ENCODE measurements at places on chromosomes 4 and X. TPM values are rescaled to one million over a fixed set of nuclear protein-coding genes. Genes with fewer than 3 reads are reported as not detected.

Gene AFP
- total RNA-seq: not detected

Gene SHROOM4
- total RNA-seq: 3.3 TPM

Gene SHOX
- not detected for total RNA-seq

Gene ADH4
- total RNA-seq: not detected

Gene NMU
- total RNA-seq: not detected

- no peaks in the 10 kb centered on the region for H3K27me3 ChIP-seq
- H3K36me3 ChIP-seq: no peaks in the 10 kb centered on the region
- H3K4me3 ChIP-seq: no peak overlapping the region
- no peak for DNase-seq
Measured at GRCh38 chr4:112885897-112886296, 163.6 kb upstream of the ANK2 start.

- H3K27me3 ChIP-seq: no peaks in the 10 kb centered on the region
- no peak for DNase-seq
- H3K4me3 ChIP-seq: no peak overlapping the region
- H3K4me1 ChIP-seq: no peaks in the 10 kb centered on the region
- no peak overlapping the region for H3K27ac ChIP-seq
Measured at GRCh38 chr4:153295131-153295755, 49.2 kb upstream of the MND1 start.

DNA sequence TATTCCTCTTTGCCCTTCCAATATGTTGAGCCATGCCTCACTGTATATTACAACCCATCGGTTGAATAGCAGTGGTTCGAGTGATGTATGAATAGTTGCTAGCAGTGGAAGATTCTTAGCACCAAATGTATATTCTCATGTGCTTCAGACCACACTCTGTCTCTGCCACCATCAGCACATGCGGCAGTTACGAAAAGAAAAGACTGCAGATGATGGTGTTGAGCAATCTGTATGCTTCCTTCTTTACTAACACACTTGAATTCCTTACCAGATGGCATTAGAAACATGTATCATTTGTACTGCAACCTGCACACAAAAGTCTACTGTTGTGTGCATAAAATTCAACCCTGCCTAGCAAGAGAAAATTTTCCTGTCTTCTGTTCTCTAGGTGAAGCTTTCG is 214.6 kb downstream of the ENOX2 start:
- H3K4me3 ChIP-seq: no peak overlapping the region
- no peaks in the 10 kb centered on the region for H3K4me1 ChIP-seq
- H3K27me3 ChIP-seq: no peaks in the 10 kb centered on the region

DNA sequence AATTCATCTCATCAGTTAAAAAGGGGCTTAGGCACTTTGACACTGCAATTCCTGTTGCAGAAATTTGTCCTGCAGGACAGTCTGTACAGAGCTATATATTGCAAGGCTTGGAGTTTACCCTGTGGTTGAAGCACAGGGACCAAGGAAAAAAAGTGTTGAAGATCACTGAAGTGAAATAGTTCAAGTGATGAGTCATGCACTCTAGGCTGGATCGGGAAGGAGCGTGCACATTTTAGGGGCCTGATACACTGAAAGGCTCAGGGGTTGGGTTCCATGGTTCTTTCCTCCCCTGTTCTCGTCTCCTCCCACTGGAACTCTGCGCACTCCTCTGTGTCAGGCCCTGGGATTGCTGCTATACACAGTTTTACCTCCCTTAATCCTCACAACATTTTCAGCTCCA is 104.9 kb upstream of the ARMCX2 start:
- H3K27me3 ChIP-seq: no peaks in the 10 kb centered on the region
- no peaks in the 10 kb centered on the region for H3K4me1 ChIP-seq
- no peak overlapping the region for H3K27ac ChIP-seq
- no peak overlapping the region for H3K4me3 ChIP-seq

DNA sequence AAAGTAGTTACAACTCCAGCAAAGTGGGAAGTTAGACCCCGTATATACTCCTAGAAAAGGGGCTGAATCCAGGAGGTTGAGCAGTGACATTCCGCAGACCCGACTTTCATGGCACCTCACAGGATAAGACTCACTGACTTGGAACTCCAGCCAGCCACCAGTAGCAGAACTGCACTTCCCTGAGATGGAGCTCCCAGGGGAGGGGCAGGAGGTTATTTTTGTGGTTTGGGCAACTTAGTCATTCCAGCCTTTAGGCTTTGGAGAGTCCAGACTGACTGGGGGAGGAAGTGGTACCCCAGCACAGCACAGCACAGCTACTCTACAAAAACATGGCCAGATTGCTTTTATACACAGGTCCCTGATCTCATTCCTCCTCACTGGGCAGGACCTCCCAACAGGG is 319.1 kb downstream of the PCDH19 start:
- no peaks in the 10 kb centered on the region for H3K4me1 ChIP-seq
- no peak for DNase-seq
- H3K27me3 ChIP-seq: no peaks in the 10 kb centered on the region
- no peak overlapping the region for H3K4me3 ChIP-seq
- no peaks in the 10 kb centered on the region for H3K36me3 ChIP-seq

DNA sequence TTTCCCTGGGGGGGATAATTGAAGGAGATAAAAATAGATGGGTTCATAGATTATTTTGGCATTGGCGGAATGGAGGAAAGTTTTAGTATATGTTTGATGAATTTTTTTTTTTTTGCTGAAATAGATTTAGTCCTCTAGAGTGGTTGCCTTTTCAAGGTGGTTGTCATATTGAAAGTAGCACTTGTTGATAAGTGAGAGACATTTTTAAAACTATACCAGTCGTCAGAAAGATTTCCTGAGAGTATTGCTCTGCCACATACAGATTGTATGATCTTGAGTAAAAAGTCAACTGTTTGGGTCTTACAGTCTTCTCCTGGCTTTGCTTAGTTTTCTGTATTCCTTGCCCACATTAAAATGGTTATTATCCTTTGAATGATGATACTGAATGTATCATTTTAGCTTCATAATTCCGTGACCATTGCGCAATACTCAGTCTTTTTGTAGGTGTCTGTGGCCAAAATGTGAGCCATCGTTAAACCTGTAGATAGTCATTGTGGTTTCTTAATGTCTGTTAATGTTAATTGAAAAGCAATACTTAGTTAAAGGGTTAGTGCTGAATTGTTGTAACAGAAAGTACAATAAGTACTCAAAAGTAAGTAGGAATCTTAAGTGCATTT is 7.1 kb downstream of the SMARCAD1 start:
- H3K36me3 ChIP-seq: no peaks in the 10 kb centered on the region
- no peaks in the 10 kb centered on the region for H3K27me3 ChIP-seq
- H3K4me1 ChIP-seq: no peaks in the 10 kb centered on the region
- H3K4me3 ChIP-seq: no peak overlapping the region
- DNase-seq: no peak
- no peak overlapping the region for H3K27ac ChIP-seq

- DNase-seq: no peak
- no peaks in the 10 kb centered on the region for H3K36me3 ChIP-seq
- H3K4me1 ChIP-seq: no peaks in the 10 kb centered on the region
- no peak overlapping the region for H3K27ac ChIP-seq
- no peaks in the 10 kb centered on the region for H3K27me3 ChIP-seq
Measured at GRCh38 chr4:3406021-3406420, 35.7 kb upstream of the HGFAC start.

DNA sequence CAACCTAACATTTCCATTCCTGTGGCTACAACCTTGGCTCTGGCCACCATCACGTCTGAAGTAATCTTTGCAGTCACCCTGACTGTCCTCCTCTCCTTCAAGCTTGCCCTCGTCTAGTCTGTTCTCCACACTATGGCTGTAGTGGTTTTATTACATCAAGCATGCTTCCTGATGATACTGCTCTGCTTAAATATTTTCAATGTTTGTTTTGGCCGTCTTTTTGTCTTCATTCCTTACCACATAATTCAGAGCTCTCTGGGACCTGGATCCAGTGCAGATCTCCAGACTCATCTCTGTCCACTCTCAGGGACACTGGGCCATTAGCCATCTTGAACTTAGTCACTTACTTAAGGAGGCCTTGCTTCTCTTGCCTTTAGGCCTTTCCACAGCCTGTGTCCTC is 27.7 kb upstream of the FREM3 start:
- H3K4me1 ChIP-seq: no peaks in the 10 kb centered on the region
- no peaks in the 10 kb centered on the region for H3K36me3 ChIP-seq

GRCh38 chr4:47913330-47913729 is 1.1 kb downstream of the NFXL1 start:
- no peak overlapping the region for H3K27ac ChIP-seq
- no peaks in the 10 kb centered on the region for H3K27me3 ChIP-seq
- H3K36me3 ChIP-seq: no peaks in the 10 kb centered on the region

DNA sequence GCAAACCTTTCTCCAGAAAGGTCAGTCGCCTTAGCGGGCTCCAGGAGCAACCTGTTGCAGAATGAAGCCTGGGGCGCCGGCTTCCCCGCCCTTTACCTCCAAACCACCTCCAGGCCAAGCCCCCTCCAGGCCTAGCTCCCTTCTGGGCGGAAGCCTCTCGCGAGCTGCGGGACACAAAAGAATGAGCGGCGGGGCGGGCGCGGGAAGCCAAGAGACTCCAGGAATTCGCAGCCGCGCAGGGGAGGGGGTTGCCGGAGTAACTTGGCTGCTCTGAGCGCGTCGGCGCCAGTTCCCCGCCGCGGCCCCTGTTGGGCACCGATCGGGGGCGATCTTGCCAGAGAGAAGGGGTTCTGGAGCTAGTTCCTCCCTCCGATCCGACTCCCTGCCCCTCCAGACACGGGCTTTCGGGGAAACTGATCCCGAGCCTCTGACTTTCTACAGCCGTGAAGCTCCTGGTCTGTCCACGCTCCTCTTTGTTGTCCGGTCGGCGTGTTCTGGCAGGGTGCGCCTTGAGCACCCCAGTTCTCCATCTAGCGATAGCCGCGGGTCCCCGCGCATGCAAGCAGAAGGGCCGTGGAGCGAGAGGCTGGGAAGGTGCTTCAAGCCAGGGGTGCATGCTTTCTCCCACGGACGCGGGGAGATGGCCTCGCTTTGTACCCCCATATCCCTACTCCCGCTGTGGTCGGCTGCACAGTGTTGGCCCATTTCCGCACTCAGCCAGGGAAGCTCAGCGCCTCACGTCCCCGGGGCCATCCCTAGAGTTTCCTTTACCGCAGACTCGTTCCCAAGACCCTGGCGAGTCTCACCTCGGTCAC is 1.2 kb downstream of the PROM1 start:
- no peak for DNase-seq
- no peak overlapping the region for H3K27ac ChIP-seq

DNA sequence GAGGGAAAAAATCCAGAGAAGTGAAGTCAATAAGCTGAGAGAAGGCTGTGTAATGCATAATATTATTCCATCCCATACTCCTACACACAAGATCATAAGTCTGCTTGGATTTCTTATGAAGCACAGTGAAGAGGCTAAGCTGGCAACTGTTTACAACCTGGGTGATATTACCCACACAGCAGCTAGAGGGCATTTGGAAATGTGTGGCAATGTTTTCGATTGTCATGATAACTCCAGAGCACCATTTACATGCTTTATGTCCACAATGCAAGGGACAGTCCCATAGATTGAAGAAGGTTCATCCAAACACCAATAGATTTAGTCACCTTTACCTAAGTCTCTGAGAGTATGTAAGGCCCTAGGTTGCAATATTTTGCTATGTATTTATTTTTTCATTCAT is 412.2 kb downstream of the PPP3CA start:
- H3K36me3 ChIP-seq: no peaks in the 10 kb centered on the region
- DNase-seq: no peak
- no peaks in the 10 kb centered on the region for H3K27me3 ChIP-seq
- H3K4me3 ChIP-seq: no peak overlapping the region

DNA sequence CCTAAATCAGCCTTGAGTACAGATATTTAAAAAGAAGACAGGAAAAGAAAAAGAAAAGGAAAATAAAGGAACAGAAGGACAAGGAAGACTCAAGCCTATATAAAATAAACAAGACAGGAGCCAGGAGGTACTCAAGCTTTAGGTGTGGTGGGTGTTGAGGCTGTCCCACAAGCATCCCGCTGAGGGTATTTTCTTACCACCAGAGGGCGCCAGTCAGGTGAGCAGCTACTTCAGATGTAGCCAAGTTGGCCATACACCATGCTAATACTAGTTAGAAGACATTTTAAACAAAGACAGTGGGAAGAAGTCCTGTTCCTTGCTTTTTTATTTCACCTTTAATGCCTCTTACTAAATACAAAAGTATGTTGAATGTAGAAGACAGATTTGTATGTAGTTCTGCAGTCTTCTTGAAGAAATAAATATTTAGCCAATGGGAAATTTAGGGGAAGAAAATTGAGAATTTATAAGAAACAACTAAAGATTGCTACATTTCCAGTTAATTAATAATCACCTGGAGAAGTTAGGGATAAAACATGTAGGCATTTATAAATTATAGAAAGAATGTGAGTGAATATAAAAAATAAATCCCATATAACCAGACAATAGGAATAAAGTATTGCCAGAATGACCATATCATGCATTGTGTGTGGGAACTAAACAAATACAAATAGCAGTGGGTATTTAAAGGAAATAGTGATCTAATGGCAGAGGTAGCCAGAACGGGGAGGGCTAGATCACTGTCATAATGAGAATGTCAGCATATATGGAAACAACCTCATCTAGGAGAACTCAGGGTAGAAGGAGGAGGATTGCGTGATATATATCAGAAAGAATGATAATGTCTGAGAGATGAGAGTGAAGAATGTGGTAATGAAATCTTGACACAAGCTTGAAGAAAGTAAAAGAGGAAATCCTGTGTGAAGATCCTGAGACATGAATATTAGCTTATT is 71.0 kb downstream of the MTHFD2L start:
- H3K27me3 ChIP-seq: no peaks in the 10 kb centered on the region
- peak; percentile 71 for DNase-seq
- no peak overlapping the region for H3K27ac ChIP-seq
- no peak overlapping the region for H3K4me3 ChIP-seq
- H3K36me3 ChIP-seq: no peaks in the 10 kb centered on the region

DNA sequence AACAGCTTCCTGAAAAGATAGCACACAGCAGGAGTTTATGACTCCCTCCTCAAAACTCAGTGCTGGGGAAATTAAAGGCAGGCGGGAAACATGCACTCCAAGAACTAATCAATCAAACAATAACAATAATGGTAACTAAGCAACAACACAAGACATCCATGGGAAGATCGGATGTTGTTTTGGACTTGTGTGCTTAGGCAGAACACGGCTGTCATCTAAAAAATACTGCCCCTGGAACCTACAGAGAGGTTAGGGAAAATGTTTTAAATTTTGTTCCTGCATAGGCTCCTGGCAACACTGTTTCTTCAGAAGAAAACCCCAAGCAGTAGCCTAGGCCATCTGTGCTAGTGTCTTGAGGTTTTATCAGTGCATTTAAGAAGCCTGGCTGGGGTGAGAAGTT is 1378.2 kb downstream of the STIM2 start:
- H3K4me3 ChIP-seq: no peak overlapping the region
- H3K27ac ChIP-seq: no peak overlapping the region
- H3K36me3 ChIP-seq: no peaks in the 10 kb centered on the region
- no peaks in the 10 kb centered on the region for H3K4me1 ChIP-seq

GRCh38 chrX:1325515-1326116 is 11.0 kb upstream of the IL3RA start:
- no peaks in the 10 kb centered on the region for H3K4me1 ChIP-seq
- H3K36me3 ChIP-seq: no peaks in the 10 kb centered on the region
- H3K27ac ChIP-seq: no peak overlapping the region
- H3K27me3 ChIP-seq: no peaks in the 10 kb centered on the region
- H3K4me3 ChIP-seq: no peak overlapping the region

GRCh38 chrX:97529536-97530200 is 646.0 kb downstream of the RPA4 start:
- no peak overlapping the region for H3K27ac ChIP-seq
- no peaks in the 10 kb centered on the region for H3K4me1 ChIP-seq
- H3K27me3 ChIP-seq: no peaks in the 10 kb centered on the region
- no peak overlapping the region for H3K4me3 ChIP-seq
